Activated CD4-positive, alpha-beta T cell treated with anti-CD3 and anti-CD28 coated beads, Interleukin-2, amount 50 U/mL, for 16 hours (primary cell): ENCODE measurements at places on chromosomes 12 and 14.
A peak's percentile ranks its signal among the peaks of the same experiment; 100 is the strongest.

DNA sequence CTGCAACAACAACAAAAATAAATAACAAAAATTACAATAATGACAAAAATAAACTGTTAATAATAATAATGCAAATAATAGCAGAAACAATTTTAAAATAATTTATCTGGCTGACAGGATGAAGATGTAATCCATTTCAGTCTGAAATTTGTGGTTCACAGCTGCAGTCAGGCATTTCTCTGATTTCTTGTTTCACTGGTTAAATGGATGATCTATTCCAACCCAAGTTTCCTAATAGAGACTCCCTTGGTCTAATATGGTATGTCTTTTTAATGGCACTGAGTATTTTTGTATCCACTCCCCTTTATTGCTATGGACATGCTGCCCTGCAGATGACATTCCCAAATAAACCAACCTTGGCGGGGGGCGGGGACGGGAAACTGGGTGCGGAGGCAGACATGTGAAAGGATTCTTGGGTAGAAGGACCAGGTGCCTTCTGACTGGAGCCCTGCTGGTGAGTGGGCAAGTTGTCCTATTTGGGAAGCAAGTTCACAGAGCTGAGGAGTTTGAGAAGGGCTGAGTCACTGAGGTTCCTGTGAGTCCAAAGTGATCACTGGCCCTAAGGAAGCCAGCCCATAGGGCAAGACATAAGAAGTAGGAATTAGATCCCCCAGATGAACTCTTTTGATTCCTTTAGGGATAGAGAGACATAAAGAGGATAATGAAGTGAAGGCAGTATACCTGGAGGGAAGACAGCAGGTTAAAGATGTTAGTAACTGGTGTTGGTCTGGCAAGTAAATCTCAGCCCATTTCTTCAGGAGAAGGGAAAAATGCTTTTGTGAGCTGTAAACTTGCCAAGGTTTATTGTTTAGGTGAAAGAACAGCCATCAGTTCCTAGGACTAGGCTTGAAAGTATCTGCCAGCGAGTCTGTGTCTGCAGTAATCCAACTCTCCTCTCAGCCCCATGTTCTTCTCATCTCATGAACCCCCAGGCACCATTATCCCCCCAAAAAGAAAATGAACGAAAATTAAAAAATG is 14.5 kb downstream of the FOXG1 start:
- no peak for DNase-seq

DNA sequence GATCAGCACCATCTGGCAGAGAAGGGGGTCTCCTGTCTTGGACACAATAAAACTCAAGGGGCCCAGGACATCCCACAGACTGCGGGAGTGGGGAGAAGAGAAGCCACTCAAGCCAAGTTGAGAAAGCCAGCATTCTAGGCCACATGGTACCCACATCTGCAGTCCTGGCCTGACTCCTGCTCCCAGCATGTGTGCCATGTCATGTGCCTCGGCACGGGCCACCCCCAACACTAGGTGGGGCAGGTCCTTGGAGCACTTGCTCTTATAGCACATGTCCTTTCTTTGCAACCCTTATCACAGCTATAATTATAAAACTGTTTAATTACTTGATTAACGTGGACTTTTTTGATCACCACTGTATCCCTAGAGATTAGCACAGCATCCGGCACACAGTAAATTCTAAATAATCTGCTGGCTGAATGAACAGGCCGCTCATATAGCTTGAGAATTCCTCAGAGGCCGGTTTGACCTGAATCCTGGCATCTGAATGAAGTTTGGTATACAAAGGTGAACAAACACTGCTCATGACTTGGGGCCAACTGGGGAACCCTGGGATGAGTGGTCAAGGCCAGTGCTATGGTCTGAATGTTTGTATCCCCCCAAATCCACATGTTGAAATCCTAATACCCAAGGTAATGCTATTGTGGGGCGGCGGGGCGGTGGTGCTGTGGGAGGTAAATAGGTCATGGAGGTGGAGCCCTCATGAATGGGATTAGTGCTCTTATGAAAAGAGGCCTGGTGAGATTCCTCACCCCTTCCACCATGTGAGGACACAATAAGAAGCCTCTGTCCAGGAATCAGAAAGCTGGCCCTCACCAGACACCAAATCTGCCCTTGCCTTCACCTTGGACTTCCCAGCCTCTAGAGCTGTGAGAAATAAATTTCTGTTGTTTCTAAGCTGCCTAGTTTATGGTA is 6.6 kb downstream of the NCKAP5L start:
- no peak for DNase-seq

- no peak for DNase-seq
Measured at GRCh38 chr12:67650388-67651131, 2.0 kb downstream of the DYRK2 start.

GRCh38 chr12:120290609-120291305 is 946 bp downstream of the RNU4-2 start:
- DNase-seq = peak; percentile 31

DNA sequence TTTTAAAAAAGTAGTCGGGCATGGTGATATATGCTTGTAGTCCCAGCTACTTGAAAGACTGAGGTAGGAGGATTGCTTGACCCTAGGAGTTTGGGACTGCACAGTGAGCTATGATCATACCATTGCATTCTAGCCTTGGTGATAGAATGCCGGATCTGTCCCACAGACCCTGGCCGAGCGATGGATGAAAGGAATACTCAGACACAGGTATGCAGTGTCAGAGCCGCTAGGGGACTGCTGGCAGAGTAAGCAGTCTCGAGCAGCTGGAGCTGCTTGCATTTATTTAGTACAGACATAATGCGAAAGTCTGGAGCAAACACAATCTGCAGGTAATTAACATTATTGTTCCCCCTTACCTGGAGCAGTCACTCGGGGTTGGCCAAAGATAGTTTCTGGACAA is 18.6 kb downstream of the AICDA start:
- no peak for DNase-seq

DNA sequence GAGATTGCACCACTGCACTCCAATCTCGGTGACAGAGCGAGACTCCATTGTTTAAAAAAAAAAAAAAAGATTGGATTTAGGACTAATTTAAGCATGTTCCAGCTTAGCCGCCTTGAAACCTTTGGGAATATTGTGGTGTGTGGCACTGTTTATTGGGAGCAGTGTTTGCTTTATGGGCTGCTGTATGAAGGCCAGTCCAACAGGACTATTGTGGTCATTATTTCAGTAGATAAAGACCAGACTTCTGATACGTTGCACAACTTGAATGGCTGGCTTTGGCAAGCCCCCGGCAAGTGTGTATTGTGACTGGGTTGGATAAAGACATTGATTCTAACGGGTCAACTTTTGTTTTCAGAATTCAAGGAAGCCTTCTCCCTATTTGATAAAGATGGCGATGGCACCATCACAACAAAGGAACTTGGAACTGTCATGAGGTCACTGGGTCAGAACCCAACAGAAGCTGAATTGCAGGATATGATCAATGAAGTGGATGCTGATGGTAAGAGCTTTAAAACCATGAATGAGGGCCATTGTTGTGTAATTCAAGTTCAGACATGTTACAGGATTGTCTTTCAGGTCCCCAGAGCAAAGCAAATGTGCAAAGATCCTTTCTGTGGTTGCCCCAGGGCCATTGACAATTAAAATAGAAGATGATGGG is 4.2 kb downstream of the CALM1 start:
- no peak for DNase-seq

GRCh38 chr12:93043192-93043876 is 114.2 kb upstream of the EEA1 start:
- DNase-seq = no peak

- DNase-seq = no peak
Measured at GRCh38 chr14:55848964-55849363, 269.0 kb downstream of the KTN1 start.

DNA sequence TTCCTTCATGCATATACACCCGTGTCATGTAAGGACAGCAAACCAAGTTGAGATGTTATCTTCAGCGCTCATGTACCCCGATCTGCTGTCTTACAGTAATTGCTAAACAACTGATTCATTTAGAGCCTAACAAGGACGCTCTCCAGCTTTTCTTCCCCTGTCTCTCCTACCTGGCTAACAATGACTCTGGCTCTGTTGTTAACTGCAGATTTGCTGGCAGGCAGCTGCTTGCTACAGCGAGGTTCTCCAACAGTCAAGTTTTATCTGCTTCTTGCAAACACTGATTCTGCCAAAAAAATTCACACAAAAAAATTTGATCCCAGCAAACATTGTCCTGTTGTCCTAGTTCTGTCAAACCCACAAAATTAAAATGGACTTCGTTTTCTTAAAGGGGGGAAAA is 101.6 kb downstream of the OTX2 start:
- no peak for DNase-seq

DNA sequence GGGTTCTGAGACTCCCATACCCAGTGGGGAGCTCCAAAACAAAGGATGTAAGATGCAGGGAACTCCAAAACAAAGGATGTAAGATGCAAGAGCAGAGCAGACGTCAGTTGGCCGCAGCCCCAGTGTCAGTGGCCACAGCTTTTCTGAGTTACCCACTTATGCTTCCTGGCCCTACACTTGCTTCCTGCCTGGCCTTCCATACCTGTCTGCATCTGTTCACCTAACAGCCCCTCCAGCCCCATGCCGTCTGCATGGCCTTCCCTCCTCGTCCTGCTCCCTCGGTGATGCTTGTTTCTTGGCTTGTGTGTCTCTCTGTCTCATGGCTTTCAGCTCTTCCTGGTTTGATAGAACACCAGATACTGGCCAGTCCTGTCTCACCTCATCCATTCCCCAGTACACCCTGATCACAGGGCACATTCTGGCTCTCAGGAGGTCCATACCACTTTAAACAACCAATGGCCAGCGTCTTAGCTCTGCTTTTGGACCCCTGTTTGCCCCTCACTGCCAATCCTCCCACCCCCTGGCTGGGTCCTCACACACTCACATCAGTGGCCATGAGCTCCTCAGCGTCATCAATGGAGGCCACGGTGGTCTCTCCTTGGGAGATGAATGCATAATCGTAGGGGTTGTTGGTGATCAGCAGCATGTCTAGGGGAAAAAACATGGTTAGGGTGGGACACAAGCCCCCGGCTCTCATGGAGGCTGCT is 5.3 kb downstream of the MYH7 start:
- DNase-seq = no peak

- no peak for DNase-seq
Measured at GRCh38 chr14:89957376-89957775, 1.6 kb downstream of the TDP1 start.

DNA sequence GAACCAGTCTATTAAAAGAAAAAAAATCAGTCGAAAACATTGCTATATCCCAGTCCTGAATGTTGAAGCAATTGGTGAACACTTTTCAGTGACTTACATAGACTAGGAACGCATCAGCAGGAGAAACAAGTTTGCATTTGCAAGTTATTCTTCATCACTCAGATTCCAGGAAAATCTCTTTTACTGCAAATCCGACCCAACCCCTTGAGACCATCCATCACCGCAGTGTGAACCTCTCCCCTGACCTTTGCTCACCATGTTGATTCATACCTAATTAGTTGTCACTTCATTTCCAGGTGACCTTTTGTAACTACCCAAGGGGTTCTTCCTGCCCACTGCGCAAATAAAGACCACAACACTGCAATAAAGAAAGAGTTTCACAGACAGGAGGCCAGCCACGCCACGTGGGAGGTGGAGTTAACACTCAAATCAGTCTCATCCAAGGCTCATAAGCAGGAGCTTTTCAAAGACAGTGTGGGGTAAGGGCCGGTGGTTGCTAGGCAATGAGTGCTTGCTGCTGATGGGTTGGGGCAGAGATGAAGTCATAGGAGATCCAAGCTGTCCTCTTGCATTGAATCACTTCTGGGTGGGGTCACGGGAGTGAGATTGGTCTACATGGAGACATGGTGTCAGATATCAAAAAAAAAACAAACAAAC is 241.3 kb upstream of the TMEM132C start:
- no peak for DNase-seq

DNA sequence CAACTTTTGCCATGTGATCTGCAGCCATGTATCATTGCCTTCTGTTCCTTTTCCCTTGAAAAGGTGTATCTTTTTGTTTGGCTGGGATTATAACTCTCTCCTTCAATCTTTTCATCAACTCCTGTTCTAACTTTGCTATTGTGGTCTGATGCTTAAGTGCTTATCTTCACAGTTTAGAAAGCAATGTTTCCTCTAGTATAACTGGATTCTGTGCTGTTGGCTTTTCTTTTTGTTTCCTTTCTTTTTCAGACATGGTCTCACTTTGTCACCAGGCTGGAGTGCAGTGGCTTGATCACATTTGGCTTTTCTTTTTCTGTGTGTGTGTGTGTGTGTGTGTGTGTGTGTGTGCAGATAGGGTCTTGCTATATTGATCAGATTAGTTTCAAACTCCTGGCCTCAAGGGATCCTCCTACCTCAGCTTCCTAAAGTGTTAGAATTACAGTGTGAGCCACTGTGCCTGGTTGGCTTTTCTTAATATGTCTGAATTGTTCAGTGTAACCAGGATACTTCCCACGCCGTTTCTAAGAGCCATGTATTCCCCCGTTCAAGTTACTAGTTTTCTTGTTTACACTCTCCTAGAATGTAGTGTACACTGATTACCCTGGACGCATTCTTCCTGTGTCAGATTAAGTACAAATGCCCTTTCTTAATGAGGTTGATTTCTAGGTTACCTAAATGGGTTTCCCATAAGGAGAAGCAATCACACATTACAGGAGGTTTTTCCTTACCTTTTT is 35.5 kb downstream of the JAG2 start:
- no peak for DNase-seq
